ENCODE measurements at places on chromosomes 7 and 10.
A peak's percentile ranks its signal among the peaks of the same experiment; 100 is the strongest.

DNA sequence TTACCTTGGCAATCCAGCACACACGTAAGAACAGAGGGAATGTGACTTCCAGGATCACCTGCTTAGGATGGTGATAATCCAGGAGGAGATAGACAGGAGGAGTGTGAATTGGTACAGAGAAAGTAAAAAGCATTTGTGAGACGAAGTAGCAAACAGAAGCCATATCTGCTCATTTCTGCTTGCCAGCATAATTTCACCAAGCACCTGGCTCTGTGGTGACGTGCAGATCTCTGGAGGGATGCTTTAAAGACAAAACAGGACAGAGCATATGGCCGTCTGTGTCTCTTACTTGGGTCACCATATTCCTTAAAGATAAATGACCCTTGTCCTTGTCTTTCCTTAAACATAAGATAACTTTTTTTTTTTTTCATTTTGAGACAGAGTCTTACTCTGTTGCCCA, 90.2 kb upstream of the ARHGAP21 start:
- DNase-seq: no peak

GRCh38 chr7:117682681-117683385, 190.4 kb downstream of the CTTNBP2 start:
- DNase-seq: peak; percentile 50

DNA sequence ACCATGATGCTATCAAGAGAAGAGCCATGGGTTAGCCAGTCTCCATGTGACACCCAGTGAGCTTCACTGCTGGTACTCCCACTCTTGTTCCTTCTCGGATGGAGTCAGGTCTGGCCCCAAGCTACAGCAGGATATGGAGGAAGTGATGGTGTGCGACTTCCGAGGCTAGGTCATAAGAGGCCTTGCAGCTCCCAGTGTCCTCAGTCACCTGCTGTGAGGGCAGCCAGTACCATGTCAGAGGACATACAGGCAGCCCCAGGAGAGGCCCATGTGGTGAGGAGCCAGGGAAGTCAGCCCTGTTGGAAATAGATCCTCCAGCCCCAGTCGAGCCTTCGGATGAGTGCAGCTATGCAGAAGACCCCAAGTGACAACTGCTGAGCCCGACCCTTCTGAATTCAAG, 237.0 kb downstream of the EBF3 start:
- no peak for DNase-seq

GRCh38 chr10:32253821-32254220, 93.1 kb downstream of the EPC1 start:
- DNase-seq: no peak

DNA sequence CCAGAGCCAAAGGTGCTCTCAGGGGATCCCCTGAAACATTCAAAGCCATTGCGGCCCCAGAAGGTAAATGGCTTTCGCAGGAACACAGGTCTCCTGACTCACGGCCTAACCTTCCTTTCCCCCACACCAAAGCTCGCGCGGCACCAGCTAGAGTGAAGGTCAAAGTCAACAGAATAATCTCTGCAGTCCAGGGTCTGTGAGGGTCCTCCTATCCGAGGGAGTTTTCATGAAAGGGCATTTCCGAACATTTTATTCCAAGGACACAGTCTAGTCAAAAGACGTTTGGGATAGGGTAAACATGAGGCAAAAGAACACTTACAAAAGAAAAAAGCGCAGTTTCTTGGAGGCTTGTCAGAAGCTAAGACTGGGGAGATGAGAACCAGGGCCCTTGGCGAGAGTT, 559 bp upstream of the STEAP2 start:
- no peak for DNase-seq

DNA sequence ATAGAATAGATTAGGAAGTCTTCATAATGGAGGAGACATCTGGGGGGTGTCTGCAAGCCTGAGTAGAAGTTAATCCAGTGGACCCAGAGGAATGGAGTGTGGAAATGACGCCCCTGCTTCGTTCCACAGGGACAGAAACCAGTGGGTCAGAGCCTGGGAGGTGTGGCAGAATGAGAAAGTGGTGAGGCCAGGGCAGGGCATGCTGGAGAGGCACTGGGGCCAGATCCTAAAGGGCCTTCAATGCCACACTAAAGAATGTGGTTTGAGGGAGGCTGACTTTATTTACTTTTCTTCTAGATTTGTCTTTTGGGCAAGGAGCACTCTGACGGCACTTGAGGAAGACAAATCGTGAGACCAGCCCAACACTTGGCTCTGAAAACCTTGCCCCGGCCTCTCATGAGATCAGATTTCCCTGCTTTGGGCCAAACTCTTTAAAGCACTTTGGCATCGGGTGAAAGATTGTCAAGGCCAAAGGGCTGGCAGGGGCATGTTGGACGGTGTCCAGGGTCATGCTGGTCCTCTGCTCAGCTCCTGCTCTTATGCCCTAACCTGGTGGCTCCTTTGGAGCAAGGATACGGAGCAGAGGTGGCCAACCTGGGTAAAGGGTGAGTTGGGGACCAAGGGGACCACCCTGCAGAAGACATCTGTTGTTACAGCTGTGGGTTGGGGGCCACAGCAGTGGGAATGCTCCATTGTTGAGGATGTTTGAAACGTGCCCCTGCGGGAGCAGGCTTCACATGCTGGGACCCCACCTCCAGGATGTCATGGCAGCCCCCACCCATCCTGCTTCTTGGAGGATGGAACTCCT, 157.0 kb upstream of the ZMIZ1 start:
- DNase-seq: no peak

GRCh38 chr7:155531681-155532080, 14.7 kb downstream of the CNPY1 start:
- no peak for DNase-seq

- DNase-seq: no peak
Observed at GRCh38 chr7:674454-675410, 51.8 kb upstream of the DNAAF5 start.

DNA sequence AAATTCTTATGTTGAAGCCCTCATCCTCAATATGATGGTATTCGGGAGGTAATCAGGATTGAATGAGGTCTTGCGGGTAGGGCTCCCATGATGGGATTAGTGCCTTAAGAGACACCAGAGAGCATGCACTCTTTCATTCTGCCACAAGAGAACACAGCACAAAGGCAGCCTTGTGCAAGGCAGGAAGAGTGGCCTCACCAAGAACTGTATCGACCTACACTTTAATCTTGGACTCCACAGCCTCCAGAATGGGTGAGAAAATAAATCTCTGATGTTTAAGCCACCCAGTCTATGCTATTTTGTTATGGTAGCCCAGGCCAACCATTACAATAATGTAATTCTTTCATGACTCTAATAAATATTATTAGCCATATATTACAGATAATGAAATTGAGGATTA, 8.4 kb downstream of the SEM1 start:
- DNase-seq: no peak

- no peak for DNase-seq
Observed at GRCh38 chr7:44965441-44965903, 13.3 kb downstream of the MYO1G start.
